DMS79 treated with DMSO at 0.1 percent for 48 hours (cell line): ENCODE measurements at places on chromosomes 2 and 18.
A peak's percentile ranks its signal among the peaks of the same experiment; 100 is the strongest.

- no peak for DNase-seq
Measured at GRCh38 chr2:230795856-230796255, 68.9 kb upstream of the ITM2C start.

GRCh38 chr2:54763636-54764291, 40.3 kb downstream of the EML6 start:
- no peak for DNase-seq

DNA sequence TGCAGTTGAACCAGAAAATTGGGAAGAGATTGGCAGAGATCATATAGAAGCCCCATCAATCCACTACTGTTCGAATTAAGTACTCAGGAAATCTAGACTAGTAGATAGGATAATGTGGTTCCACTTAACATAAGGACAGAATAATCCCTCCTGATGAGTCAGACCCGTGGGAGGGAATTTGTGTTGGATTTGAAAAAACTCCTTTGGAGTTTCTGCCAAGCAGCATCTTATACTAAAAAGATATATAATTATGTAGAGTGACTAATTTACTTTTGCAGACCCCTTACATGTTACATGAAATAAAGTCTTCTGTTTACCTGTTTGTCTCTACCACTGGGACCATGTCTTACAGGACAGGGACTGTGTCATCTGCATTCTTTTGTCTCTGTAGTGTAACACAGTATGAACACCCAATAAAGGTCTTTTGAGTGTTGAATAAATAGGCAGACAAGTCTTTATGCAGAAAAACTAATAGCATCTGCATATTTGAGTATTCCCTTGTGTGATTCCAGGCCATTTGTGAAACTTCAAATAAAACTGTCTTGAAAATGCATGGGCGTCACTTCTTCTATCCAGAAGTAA, 122.6 kb upstream of the DNAJC10 start:
- DNase-seq = no peak

GRCh38 chr18:30405038-30405437, 637.5 kb downstream of the DSC3 start:
- DNase-seq = no peak

DNA sequence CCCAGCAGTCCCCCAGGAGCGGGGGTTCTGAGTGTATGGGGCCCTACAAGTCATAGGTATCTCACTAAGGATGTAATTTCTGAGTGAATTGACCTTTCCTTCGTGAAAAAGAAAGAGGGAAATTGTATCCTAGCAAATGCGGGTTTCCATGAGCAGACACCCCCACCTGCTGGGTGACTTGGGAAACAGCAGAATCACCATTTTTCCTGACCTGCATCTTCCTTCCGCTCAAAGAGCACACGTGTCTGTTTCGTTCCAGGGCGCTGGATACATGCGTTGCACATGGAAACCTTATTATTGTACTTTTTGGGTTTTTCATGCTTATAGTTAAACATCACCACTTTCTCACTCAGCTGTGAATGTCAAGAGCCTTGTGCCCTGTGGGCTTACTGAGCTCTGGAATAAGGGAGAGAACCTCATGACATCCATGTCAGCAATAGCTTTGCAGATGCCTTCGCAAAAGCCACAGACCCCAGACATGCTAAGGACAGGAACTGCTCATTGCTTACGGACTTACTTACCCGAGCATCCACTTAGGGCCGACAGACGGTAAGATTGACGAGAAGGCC, 132.8 kb downstream of the TPO start:
- DNase-seq = peak; percentile 74

DNA sequence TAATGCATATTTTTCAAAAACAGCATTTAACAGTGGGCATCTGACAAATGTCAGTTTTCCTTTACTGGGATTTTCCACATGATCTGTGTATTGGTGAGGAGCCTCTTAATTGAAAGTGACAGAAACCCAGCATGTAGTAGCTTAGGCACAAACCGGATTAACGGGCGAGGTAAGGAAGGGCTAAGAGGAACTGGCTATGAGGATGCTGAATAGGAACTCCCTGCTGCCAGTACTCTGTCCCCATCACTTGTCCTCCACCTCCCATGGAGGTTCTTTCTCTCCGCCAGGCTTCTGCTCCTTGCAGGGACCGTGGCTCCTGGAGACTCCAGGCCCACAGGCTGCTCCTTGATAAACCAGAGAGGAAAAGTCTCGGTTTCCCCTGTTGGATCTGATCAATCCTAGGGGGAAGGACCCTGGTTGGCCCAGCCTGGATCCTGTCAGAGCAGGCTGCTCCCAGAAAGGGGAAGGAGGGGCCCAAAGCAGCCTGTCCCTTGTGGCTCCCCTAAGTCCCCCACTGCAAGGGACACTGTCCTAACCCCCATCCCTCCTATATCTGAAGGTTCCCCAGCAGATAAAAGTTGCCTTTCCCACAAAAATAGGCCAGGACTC, 10.3 kb downstream of the TEX44 start:
- DNase-seq = no peak

- no peak for DNase-seq
Measured at GRCh38 chr18:79720359-79720733, 40.7 kb downstream of the CTDP1 start.

- DNase-seq = no peak
Measured at GRCh38 chr2:98296440-98296839, 49.8 kb upstream of the CNGA3 start.

DNA sequence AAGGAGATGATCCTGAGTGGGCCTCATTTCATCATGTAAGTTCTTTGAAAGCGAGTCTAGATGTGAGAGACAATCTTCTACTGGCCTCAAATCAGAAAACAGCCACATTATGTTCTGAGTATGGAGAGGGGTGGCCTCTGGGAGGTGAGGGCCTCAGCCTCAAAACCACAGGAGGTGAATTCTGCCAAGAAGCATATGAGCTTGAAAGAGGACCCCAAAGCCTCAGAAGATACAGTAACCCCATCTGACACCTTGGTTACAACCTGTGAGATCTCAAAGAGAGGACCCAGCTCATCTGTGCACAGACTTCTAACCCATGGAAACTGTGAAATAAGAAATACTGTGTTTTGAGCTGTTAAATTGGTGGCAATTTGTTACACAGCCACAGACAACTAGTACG, 200.1 kb downstream of the ARHGAP15 start:
- DNase-seq = no peak

GRCh38 chr18:80070825-80071224, 36.6 kb downstream of the RBFA start:
- DNase-seq = no peak

- no peak for DNase-seq
Measured at GRCh38 chr2:77232909-77233425, 289.2 kb downstream of the LRRTM4 start.

GRCh38 chr18:55515941-55516710, 71.9 kb downstream of the TCF4 start:
- DNase-seq = no peak

DNA sequence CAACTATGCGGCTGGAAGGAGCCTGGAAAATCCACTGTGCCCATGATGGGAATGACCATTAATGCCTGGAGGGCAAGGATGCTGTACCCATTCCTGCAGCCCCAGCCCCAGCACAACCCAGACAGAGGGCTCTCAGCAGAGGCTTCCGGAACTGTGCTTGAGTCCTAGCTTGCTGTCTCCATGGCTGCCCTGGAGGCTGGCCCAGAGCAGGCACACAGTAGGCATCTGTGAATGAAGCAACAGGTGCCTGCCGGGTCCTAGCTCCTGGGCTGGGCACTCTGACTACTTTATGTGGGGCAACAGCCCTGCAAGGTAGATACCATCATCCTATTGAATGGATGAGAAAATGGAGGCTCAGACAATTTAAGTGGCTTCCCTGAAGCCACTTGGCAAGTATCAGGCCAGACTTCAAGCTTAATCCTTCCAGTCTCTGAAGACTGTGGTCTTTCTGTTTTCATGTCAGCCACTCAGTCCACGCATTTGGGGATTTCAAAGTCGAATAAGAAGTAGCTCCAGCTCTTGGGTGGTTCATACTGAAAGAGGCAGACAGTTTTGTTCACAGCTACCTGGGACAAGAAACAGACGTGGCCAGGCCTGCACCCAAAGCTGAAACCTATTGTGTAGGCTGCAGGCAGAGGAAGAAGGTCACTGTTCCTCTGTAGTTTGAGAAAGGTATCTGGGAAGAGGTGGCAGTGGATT, 237.5 kb downstream of the ZBTB7C start:
- DNase-seq = no peak

DNA sequence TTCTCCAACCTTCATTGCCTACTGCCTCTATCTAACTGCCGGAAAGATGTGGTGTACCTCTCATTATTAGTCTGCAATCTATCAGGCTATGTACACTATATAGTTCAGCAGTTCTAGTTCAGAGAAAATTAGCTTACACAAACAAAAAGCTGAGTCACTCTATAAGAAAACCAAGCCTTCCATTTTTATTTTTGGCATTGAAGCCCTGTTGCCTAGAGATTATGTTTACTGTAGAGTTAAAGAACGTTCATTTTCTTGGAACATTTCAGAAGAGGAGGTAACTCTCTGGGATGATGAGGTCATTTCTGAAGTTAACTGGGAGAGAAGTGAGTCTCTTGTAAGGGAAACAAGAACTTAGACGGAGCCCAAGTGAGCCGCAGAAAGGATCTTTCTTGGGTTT, 133.5 kb downstream of the FAM124B start:
- no peak for DNase-seq

GRCh38 chr2:237459741-237460174, 27.3 kb upstream of the MLPH start:
- no peak for DNase-seq

- DNase-seq = no peak
Measured at GRCh38 chr2:120949957-120950590, 214.4 kb downstream of the GLI2 start.

DNA sequence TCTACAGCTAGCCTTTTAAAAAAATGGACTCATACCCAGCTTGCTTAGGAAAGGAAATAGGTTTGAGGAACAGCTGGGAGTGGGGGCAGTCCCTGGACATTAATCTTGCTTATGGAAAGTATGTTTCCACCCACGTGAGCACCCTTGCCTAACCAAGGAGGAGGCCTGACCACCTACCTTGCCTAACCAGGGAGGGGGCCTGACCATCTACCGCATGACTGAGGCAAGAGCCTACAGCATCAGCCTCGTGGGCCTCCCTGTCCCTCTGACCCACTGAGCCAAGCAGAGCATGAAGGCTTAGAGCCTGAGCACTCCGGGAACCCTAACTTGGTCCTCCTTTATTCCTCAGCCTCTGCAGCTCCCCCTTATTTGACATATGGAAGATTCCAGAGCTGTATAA, 20.2 kb downstream of the PRKAG3 start:
- DNase-seq = no peak

GRCh38 chr2:156321243-156321904, 11.1 kb downstream of the NR4A2 start:
- DNase-seq = no peak

DNA sequence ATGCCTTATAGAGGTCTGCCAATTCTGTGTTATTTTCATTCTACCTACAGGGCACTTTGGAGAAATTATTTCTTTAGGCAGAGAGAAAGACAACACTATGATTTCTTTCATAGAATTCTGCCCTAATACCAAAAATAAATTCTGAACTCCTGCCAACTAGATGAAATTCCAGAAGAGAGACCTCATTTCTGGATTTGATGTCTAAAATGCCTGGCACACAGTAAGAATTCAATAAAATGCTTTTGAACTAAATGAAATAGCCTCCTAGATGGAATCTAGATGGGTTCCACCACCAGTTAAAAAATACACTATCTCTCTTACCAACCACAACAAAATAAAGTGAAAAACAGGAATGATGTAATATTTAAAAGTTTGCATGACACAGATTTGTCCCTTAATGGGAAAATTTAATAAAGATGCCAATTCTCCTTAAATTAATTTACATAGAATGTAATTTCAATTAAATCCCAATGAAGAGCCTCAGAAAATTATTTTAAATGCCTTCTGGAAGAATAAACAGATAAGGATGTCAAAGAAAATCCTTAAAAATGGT, 75.0 kb downstream of the OSBPL1A start:
- no peak for DNase-seq

DNA sequence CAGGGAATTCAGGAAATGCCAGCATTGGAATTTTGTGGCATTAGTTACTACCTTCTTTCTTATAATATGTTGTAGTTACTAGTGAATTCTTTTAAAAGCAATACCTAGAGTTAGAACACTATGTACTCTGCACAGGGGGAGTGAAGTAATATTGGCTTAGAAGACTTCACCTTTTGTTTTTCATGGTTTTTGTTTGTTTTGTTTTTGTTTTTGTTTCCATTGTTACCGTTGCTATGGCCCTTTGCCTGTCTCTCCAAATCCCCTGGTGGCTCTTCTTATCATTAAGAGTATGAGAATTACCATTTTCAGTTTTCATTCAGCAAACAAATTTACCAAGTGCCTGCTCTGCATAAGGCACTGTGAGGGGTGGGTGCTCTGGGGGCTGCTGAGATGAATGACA, 160.1 kb downstream of the HAUS1 start:
- DNase-seq = no peak
